Cardiac septum (tissue), 1 donor: ENCODE measurements at places on chromosomes 5 and 9. TPM values are rescaled to one million over a fixed set of nuclear protein-coding genes. Genes with fewer than 3 reads are reported as not detected.

Gene ERAP2
- 4.8 TPM for total RNA-seq

Gene NTNG2
- 7.7 TPM for total RNA-seq

Gene GALNT12
- total RNA-seq, result 0.38 TPM

Gene PHAX
- 30.1 TPM for total RNA-seq

Gene TSLP
- 3.7 TPM for total RNA-seq

Gene TMOD1
- 151 TPM for total RNA-seq

Gene HBEGF
- 73.9 TPM for total RNA-seq

Gene PCDHGB7
- 16.4 TPM for total RNA-seq

Gene CRHBP
- 3.1 TPM for total RNA-seq

Gene FCN2
- not detected for total RNA-seq

Gene GFI1B
- total RNA-seq, result not detected

Gene LCP2
- total RNA-seq, result 6.2 TPM

Gene SCGB3A2
- total RNA-seq, result not detected

Gene ST6GALNAC4
- total RNA-seq, result 48.1 TPM

Gene PDCD1LG2
- total RNA-seq, result 0.48 TPM

Gene TMEM8B
- total RNA-seq, result 22.0 TPM

Gene PIP5KL1
- 0.57 TPM for total RNA-seq

Gene MRRF
- 35.9 TPM for total RNA-seq

Gene PCDHB15
- 9.9 TPM for total RNA-seq

Gene CORO2A
- 0.19 TPM for total RNA-seq

Gene ZNF618
- 1.7 TPM for total RNA-seq

Gene PTGER4
- 6.1 TPM for total RNA-seq

Gene FAXDC2
- total RNA-seq, result 10.1 TPM

Gene ZFP37
- 2.0 TPM for total RNA-seq

Gene SHC3
- total RNA-seq, result 0.16 TPM

Gene KCNV2
- total RNA-seq, result not detected
